ENCODE measurements at places on chromosomes 3 and 15.

- no peak for DNase-seq
These were observed 2.1 kb downstream of the OPA1 start for GRCh38 chr3:193594946-193595689.

DNA sequence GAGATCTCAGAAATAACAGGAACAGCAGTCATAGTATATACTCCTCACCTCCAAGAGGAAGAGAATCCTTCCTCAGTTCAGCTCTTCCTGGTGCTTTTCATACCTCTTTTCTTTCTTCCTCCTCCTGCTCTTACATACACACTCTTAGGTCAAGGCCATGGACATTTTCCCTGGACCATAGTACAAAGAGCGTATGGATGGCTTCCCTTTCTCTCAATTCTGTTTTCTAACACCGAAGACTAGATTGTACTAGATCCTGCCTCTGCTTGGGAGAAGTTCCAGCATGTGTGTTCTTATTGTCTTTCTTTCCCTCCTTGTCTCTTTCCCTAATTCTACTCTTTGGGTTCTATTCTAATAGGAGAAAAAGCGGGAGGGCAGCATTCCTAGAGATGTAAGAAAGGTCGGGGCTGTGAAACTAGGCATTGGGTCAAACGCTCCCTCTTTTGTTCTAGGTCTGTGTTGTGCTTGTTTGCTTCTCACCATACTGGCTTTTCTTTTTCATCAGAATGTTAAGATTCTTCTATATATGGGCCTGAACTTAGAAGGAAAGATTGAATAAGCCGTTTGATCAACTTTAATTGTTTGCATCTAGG, 77.4 kb downstream of the VPS8 start:
- no peak for DNase-seq

GRCh38 chr3:173933113-173933512, 535.6 kb downstream of the NLGN1 start:
- DNase-seq: no peak

DNA sequence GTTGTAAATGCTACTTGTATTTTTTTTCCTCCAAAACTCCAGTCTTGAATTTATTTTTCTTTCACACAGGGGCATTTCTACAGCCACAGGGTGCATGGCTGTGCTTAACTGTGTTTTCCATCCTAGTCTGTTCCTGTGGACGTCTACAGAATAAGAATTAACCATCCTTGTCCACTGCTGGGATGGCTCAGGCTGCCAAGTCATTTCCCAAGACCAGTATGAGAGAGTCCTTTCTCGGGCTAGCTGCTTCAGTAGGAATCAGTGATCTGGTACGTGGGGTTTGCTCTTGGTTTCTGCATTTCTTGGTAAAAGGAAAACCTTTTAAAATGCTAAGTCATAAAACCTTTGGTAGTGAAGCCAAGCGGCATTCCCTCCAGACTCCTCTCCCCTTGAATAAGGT, 29.8 kb downstream of the CHDH start:
- no peak for DNase-seq

DNA sequence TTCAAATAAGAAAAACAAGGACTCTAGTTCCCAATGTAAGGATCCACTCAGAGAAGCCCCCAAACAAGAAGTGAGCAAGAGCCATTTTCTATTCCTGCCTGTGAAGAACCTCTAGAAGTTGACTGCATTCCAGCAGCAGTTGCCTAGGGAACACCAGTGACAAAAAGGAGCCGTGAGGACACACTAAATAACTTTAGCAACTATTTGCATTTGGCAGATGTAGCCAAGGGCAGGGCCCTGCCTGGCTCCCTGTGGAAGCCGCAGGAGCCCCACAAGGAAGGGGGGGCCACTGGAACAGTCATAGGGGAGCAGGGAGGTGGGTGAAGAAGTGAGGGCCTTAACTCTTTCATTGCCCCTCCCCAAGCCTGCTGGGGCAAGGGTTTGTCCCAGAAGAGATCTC, 470.2 kb upstream of the PROK2 start:
- no peak for DNase-seq

GRCh38 chr3:2343031-2343682, 244.5 kb downstream of the CNTN4 start:
- DNase-seq: no peak

- no peak for DNase-seq
These were observed 263.9 kb upstream of the STT3B start for GRCh38 chr3:31268868-31269267.

DNA sequence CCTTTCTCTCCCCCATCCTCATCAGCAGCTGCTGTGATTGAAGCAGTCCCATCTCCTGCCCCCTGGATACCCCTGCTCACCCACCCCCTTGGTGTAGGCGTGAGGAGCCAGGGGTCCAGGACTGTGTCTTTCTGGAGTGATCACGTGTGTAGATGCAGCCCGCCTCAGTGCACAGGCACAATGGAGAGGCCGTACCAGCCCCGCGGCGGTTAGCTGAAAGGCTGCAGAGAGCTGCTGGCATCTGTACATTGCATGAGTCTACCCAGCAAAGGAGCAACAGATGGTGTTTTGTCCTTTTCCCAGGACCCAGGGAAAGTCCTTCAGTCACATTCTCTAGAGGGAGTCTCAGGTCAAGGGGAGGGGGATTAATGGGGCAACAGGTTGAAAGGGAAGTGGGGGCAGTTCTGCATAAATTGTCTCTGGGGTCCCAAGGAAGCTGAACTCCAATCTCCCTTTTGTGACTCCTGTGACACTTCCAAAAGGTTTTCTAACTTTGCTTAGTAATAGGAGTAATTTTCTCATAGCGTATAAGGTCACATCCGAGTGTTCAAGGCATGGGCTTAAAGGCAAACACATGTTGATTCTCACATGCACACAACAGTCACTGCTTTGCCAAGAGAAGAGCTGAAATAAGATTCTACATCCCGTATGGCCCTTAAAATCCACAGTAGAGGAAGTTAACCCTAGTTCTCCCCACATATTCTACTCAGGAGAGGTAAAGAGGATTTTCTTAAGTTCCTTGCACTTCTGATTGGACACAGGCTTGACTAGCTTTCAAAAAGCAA, 7.1 kb downstream of the CSPG5 start:
- DNase-seq: no peak

- no peak for DNase-seq
These were observed 27.4 kb downstream of the ZXDC start for GRCh38 chr3:126448136-126448892.

- peak; percentile 15 for DNase-seq
These were observed 30.7 kb downstream of the C3orf38 start for GRCh38 chr3:88180398-88180999.

DNA sequence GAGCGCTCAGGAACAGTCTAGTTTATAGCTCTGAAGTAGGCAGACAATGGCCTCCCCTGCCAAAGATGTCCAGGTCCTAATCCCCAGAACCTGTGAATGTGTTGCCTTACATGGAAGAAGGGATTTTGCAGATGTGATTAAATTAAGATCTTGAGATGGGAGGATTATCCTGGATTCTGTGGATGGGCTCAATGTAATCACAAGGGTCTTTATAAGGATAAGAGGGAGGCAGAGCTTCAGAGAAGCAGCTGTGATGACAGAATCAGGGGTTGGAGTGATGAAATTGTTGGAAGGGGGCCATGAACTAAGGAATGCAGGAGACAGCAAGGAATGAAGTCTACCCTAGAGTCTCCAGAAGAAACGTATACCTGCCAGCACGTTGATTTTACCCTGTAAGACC, 14.0 kb upstream of the GK5 start:
- DNase-seq: no peak

GRCh38 chr15:74197176-74197965, 5.2 kb downstream of the STRA6 start:
- no peak for DNase-seq

- DNase-seq: peak; percentile 79
These were observed at the start of gene UBA5 for GRCh38 chr3:132660052-132660810. TSS of gene UBA5 (plus strand) at chr3:132660329. CDS start at chr3:132660538, 209 bp downstream.

DNA sequence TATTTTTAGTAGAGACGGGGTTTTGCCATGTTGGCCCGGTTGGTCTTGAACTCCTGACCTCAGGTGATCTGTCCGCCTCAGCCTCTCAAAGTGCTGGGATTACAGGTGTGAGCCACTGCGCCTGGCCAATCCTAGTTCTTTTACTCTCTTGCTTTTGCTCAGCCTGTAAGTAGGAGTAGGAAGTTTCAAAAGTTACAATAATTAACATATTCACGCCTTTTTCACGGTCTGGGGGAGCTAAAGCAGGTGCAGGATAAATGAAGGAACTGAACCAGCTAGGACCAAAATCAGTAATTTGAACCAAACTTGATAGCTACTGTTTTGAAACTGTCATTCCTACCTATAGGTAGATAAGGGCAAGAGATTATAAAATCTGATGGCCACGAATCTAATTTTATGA, 98.5 kb downstream of the CACNA1D start:
- DNase-seq: no peak

DNA sequence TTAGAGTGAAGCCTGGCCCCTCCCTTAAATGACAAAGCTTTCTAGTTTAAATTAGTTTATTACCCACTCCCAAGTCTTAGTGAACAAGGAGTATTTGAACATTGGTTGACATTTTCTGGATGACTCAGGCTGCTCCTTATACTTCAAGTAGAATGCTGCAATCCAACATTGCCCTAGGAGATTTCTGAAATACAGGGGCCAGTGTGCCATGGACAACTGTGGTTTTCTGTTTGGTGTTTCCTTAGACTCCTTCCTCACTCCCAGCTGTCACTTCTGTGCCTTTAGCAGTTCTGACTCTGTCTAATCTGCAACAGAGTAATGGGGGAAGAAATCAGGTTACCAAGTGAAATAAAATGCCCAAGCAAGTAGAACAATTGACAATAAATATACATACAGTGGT, 116.1 kb upstream of the P2RY1 start:
- no peak for DNase-seq

DNA sequence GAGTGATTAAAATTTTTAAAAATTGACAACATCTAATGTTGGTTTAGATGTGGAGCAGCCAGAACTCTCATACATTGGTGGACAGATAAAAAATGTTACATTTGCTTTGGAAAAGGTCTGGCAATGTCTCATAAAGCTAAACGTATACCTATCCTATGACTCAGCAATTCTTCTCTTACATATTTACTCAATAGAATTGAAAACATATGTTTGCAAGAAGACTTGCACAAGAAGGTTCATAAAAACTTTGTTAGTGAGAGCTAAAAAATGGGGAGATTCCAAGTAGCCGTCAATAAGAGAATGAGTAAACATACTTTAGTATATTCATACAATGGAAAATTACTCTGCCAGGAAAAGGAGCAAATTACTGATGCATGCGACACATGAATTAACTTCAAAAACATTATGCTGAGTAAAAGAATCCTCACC, 30.0 kb downstream of the MASP1 start:
- DNase-seq: no peak

DNA sequence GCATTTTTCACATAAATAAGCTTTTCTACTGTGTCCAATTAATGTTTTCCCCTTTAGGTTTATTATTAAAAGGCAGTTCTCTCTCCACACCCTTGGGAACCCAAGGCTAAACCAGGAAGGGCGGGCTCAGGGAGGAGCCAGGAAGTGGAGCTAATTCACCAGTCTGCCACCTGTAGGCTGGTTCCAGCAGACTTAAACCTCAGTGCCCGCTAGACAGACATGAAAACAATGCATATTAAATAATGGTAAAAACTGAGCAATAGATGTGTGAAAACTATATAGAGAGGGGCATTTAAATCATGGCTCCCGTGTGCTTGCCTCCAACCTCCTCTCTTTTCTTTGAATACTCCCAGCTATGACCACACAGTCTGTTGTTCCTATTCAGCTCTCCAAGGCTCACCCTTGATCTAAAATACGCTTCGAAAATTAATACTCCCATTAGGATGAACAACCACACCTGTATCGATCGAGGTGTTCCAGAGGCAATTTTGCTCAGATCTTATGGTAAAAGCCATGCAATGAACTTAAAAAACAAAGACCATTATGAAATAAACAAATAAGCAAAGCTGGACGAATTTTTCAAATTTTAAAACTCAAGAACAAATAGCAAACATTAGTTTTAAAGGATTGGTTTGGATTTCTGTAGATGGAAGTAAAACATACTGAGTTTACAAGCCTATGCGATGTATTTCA, 253.3 kb downstream of the TJP1 start:
- peak; percentile 6 for DNase-seq

GRCh38 chr3:85576091-85576690, 617.4 kb downstream of the CADM2 start:
- DNase-seq: peak; percentile 53

- no peak for DNase-seq
These were observed 423.4 kb upstream of the UBE2E2 start for GRCh38 chr3:22779737-22780136.

DNA sequence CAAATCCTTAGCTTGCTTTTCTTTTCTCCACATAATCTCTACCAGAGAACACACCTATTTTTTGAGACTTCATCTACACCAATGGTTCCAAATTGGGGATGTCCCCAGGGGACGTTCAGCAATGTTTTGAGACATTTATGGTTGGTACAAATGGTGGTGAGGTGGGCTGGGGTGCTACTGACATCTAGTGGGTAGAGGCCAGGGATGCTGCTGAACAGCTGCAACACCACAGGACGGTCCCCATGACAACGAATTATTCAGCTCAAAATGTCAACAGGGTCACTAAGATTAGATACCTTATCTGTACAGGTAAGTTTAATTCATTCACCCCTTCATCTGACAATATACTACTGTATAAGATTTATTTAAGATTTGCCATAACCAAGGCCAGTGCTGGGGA, 14.4 kb downstream of the GK5 start:
- DNase-seq: no peak

GRCh38 chr15:57091636-57092035, 173.2 kb downstream of the TCF12 start:
- DNase-seq: no peak

- peak; percentile 73 for DNase-seq
These were observed 97.3 kb downstream of the NPAP1 start for GRCh38 chr15:24772686-24773373.

DNA sequence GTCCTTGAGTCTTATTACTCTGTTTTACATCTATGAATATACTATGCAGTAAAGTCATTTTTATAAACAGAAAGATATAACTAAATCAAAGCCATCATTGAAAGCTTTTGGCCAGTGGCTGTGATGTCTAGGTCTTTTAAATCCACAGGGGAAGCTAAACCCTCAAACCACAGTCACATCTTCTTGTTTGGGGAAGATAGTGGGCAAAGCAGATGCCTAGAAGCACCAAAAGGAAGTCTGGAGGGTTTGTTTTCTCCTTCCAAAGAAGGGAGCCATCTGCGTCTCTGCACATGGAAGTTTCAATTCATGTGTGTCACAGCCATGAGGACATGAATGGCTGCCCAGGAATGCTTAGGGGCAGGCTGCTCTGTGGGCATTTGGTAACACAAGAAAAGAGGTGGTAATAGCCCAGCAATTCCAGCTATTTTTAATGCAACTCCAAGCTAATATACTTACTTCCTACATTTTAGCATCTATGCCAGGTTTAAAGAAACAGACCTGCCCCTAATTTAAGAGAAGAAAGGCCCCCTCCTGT, 322.2 kb downstream of the SLC9A9 start:
- no peak for DNase-seq

- DNase-seq: no peak
These were observed 159.5 kb downstream of the CD47 start for GRCh38 chr3:107931326-107931725.
